Stimulated activated CD4-positive, alpha-beta T cell treated with anti-CD3 and anti-CD28 coated beads, Interleukin-12 subunit alpha, Interleukin-12 subunit beta, amount 100 ng/mL, for 24 hours (primary cell): ENCODE measurements at places on chromosomes 16 and 17.
A peak's percentile ranks its signal among the peaks of the same experiment; 100 is the strongest.

DNA sequence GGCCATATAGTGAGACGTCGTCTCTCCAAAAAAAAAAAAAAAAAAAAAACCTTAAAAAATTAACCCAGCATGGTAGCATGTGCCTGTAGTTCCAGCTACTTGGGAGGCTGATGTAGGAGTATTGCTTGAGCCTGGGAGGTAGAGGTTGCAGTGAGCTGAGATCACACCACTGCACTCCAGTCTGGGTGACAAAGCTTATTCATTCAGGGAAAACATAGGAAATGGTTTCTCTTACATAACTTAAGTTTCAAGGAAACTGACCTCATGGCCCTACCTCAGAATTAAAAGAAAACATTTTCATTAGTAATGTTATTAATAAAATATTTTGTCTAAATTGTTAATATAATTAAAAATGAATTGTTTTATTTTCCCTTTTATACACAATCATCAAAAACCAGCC lies 31.4 kb downstream of the COG1 start:
- no peak for DNase-seq

GRCh38 chr17:66508896-66509844 lies 206.8 kb downstream of the PRKCA start:
- peak; percentile 48 for DNase-seq

DNA sequence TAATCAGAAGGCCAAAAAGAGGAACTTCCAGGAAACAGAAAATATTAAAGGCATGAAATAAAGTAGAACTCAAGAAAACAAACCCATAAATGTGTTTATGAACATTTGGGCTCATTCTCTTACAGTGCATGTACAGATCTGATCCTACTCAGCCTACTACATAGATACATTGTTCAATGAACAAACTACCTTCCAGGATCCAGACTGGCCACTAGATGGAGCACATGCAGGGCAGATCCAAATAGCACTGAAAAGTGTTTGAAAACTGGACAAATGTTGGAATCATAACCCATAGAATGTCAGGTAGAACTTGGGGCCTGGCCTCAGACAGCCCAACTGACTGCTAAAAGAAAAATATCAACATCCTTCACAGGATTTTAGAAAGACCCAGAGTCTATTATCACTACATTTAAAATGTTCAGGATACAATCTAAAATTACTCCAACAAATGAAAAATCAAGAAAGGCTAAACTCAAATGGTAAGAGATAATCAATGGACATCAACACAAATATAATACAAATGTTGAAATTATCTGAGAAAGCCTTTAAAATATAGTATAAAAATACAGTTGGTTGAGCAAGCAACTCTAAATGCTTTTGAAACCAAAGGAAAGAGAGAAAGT lies 122.4 kb upstream of the NUDT7 start:
- peak; percentile 8 for DNase-seq

GRCh38 chr17:19332371-19333131 lies 30.0 kb downstream of the B9D1 start:
- DNase-seq = no peak

- DNase-seq = no peak
Measured at GRCh38 chr16:50204453-50205108, 51.5 kb downstream of the TENT4B start.

- DNase-seq = no peak
Measured at GRCh38 chr16:88316941-88317612, 65.7 kb upstream of the ZNF469 start.

GRCh38 chr17:57315061-57316015 lies 59.0 kb downstream of the MSI2 start:
- no peak for DNase-seq

GRCh38 chr17:68035131-68035522 lies 408 bp upstream of the KPNA2 start:
- DNase-seq = peak; percentile 91

GRCh38 chr17:2782055-2782454 lies 14.2 kb upstream of the RAP1GAP2 start:
- no peak for DNase-seq
